Large intestine (tissue), 12 donors: ENCODE measurements at places on chromosomes 2 and 18. TPM values are rescaled to one million over a fixed set of nuclear protein-coding genes. Genes with fewer than 3 reads are reported as not detected.

Gene CCL20
- 11.4 TPM for polyA plus RNA-seq

Gene TUBA3E
- polyA plus RNA-seq, result 0.09 TPM

DNA sequence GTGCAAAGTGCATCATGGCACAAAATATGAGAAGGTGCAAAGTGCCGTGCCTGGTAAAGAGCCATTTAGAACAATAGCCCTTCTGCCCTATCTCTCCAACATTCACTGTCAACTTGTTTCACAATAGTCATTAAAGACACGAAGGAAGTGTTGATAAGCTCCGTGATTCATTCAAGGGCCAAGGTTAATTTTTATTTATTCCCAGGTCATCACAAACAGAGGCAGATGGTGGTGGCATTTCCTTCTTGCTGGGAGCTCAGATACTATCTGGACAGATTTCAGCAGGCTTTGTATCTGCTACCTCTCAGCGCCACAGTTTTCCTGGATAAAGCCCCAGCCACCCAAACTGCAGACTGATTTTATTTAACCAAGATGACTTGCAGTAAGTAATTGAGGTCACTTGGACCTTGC lies 309.3 kb downstream of the ZNF521 start:
- DNase-seq, result peak; percentile 93

- no peak for DNase-seq
Observed at GRCh38 chr2:173021939-173022371, 53.7 kb upstream of the MAP3K20 start.

- DNase-seq, result peak; percentile 93
Observed at GRCh38 chr2:119487434-119488244, 36.6 kb downstream of the SCTR start.

Gene HNMT
- 71.1 TPM for polyA plus RNA-seq

Gene RAB6D
- 0.46 TPM for polyA plus RNA-seq

GRCh38 chr2:168639441-168639898 lies 163.0 kb upstream of the NOSTRIN start:
- DNase-seq, result peak; percentile 72

GRCh38 chr18:63697097-63697660 lies 5.6 kb upstream of the SERPINB11 start:
- no peak for DNase-seq

Gene GDF7
- polyA plus RNA-seq, result 0.13 TPM

GRCh38 chr2:112493048-112493447 lies 11.1 kb downstream of the TTL start:
- no peak for DNase-seq

GRCh38 chr2:132640116-132640515 lies 29.9 kb downstream of the LYPD1 start:
- DNase-seq, result no peak

GRCh38 chr2:1864981-1865421 lies 120.7 kb upstream of the PXDN start:
- no peak for DNase-seq

DNA sequence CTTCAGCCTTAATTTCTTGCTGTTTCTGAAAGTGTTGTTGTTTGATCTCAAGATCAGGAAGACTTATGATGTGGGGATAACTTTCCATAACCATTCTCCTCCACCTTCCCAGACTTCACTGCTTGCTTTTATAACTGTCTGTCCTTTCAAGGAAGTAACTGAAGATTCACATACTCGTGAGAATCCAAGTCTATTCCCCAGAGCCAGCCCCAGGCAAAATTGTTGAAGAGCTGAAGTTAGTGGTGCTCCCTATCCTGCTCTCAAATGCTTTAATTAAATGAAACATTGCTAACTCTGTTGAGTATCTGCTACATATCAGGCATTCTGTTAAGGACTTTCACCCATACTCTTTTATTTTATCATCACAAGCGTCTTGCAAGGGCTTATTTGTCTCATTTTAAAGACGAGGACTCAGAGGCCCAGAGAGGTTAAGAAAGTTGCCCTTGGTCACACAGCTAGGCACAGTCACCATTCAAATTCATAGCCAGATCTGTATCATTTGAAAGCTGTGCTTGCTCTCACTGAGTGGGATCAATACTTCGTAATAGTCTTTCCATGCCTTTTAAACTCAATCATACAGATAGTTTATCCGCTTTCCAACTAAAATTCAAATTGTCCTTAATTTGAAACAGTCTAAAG lies 189.8 kb upstream of the TCF4 start:
- DNase-seq, result no peak

DNA sequence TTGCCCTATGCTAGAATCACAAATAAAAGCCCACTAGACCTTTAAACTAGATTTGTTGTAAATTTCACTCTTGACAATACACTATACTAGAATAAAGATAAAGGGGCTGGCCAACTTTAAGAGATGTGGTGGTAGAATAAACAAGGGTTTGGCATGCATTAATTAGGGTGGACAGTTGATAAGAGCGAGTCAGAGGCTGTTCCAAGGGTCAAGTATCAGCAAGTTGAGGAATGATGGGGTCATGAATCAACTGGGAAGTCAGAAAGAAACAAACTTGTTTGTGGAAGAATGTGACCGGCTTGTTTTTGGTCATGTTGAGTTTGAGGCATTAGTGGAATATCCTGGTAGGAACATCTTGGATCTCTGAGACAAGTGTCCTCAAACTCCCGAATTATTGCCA lies 398.3 kb upstream of the TNP1 start:
- DNase-seq, result no peak

Gene TRIM43
- not detected for polyA plus RNA-seq

DNA sequence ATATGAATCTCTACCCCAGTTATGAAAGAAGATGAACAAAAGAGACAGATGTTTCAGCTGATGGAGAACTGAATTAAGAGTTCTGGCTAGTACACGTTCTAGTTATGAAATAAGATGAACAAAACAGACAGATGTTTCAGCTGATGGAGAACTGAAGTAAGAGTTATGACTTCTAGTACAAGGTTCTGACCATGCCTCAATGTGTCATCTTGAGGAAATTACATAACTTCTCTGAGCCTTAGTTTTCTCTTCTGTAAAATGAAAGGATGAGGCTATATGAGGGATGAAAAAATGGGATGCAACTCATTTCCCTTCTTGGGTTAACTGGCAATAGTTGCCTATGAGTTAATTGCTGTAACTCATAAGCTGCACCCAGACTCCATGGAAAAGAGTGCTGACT lies 92.9 kb upstream of the WDR75 start:
- DNase-seq, result no peak

GRCh38 chr2:74201196-74201595 lies 2.8 kb downstream of the MTHFD2 start:
- DNase-seq, result no peak

Gene EGR4
- polyA plus RNA-seq, result 0.04 TPM
